ENCODE measurements at places on chromosomes 7 and 10.
A peak's percentile ranks its signal among the peaks of the same experiment; 100 is the strongest.

GRCh38 chr10:97032624-97033023 is 153.1 kb downstream of the SLIT1 start:
- DNase-seq, result no peak

DNA sequence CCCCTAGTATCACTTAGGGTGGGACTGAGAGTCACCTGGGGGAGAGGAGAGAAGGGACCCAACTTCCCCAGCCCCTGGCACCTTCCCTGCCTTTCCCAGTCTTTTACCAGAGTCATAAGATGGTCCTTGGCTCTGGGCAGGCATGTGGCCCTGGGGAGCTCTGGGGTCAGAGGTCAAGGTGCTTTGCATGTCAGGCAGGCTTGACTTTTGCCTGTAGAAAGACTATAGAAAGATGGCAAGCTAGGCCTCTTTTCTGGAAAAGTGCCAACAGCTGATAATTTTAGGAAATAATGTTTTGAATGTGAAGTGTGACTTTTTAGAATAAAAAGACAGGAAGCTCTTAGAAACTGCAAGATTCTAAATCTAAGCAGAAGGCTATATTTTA is 67.5 kb downstream of the MKI67 start:
- DNase-seq, result no peak

GRCh38 chr7:29442146-29442545 is 121.5 kb upstream of the PRR15 start:
- no peak for DNase-seq

DNA sequence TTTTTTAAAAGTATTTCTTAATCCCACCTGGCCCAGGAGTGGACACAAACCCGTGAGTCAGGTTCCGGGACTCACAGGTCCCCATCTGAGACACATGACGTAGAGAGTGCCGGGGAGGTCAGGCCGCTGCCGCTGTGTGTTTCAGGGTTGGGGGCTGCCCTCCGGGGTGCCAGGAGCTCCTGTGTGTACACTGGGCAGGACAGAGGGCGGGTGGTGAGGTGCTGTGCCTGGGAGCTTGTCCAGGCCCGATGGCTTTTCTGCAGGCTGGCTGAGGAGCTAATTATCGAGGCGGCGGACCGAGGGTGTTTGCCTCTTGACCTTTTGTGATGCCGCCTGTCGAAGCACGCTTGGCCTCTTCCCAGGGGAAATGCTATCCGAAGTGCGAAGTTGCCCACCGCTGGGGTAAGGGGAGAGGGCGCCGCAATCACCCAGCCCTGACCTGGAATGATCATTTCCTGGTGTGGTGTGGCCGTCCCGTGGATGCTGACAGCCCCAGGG is 42.1 kb downstream of the FOXL3 start:
- DNase-seq, result no peak

DNA sequence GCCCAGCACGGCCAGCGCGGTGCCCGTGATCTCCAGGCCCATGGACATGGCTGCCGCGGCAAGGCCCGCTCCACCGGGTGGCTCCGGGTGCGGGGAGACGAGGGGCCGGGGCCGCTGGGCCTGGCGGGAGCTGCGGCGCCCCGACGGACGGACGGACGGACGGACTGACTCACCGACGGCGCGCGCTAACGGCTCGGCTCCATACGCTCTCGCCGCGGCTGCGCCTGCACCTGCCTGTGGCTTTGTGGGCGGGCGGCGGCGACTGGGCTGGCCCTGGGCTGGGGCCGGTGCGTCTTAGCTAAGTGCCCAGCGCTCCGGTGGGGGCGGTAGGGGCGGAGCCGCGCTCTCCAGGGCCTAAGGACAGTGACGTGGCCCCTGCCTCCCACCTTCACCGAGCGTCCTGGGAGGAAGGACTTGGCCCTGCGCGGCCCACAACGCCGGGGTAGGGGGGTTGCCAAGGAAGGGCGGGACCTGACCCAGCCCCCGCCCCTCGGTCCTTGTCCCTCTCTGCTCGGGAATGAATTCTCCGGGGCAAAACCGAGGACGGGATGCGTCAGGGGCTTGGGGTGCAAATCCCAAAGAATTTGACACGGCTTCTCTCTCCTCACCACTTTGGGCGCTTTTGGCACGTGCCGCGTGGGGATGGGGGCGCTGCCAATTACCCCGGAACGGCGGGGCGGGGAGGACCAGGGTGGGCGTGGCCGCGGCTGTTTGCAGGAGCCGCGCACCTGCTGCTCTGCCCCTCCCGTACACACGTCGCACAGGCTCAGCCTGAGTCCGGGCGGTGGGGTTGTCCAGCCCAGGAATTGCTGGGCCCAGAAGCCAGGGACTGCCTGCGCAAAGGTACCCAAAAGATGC is at the start of gene CLDN3:
Gene CLDN3, minus strand, starts transcription at position 269 of the 858 bp plus-strand sequence. Its CDS starts 221 bp downstream, at position 48.
- DNase-seq, result peak; percentile 23

DNA sequence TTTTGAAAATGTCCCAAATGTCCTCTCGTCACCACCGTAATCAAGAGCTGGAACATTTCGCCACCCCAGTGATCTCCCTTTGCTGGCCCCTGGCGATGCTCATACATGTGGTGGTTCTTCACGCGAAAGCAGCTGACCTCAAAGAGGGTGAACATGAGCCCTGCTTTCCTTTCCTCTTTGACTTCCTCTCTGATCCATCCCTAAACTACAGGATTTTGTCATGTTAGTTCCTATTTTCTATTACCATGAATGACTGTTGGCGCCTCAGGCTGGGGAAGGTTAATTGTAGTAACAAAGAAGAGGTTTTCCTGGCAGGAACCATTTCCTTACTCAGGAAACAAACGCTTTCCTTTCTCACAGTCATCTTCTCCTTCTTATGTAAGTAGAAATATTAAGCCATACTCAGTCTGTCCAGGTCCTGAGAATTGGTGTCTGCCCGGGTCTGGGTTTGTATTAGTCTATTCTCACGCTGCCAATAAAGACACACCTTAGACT is 114.5 kb downstream of the INSYN2A start:
- no peak for DNase-seq

DNA sequence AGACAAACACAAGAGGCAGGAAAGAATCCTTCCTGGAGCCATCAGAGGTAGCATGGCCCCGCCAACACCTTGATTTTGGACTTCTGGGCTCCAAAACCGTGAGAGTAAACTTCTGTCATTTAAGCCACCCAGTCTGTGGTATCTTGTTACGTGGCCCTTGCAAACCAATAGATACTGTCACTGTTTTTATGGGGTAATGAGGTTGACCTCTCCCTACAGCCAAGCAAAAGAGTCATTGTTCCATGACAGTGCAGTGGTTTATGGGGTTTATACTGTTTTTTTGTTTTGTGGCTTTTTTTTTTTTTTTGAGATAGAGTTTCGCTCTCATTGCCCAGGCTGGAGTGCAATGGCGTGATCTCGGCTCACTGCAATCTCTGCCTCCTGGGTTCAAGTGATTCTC is 32.8 kb downstream of the KIAA1549 start:
- no peak for DNase-seq

DNA sequence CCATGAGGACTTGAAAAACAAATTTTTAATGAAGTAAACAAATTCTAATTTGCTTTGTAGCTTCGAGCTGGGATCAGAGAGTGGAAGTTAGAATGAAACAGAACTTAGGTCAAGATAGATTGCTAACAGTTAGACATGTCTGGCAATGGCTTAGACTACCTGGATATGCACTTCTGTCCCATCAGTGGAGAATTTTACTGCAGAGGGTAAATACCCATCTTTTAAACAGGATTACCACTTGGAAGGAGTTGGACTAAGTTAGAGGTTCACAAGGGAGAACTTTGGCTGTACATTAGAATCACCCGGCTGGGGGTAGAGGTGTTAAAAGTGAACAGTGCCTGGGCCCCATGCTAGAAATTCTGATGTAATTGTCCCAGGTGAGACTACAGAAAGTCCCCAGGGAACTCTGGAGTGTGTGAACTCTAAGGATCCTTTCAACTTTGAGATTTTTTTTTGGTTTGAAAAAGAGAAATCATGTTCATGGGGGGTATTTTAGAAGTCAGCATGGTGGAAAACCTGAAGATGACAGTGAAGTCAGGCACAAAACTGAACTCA is 35.5 kb downstream of the ENTPD1 start:
- no peak for DNase-seq

DNA sequence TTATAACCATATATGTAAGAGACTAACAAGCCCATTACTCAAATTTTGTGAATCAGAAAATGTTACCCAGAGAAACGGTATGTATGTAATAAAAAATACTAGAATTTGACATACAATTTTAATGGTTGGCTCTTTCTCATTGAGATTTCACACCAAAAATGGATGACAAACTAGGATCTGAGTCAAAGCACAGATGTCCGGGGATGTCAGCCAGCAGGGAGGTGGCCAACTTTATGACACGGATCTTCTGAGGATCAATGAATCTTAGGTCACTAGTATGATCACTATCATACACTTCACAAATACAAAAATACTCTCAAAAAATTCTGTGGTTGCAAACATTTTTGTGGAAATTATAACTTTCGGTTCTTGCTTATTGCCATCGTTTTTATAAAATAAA is 173.5 kb upstream of the NFE2L3 start:
- DNase-seq, result no peak

GRCh38 chr7:135111379-135111778 is 36.5 kb upstream of the TMEM140 start:
- DNase-seq, result no peak

- no peak for DNase-seq
These were observed 143.5 kb downstream of the INHBA start for GRCh38 chr7:41559426-41559825.

- DNase-seq, result no peak
These were observed 67.6 kb downstream of the FAM53B start for GRCh38 chr10:124676416-124677062.

- DNase-seq, result no peak
These were observed 211.7 kb downstream of the SUGCT start for GRCh38 chr7:40346554-40346953.

DNA sequence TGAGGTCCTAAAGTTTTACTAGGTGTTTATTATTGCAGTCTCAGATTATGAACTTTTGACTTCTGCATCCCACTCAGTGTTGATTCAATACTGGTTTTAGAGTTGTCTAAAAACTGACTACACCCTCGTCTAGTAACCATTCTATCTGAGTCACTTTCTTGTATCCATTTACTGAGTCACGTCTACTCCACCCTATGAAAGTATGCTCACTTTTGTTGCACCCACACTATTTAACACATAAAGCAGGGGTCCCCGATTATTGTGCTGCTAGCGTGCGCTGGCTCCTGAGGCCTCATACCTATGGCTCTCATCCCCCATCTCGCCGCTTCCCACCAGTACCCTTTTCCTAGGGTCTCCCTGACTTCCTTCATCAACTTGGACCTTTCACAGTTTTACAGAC is 2.0 kb downstream of the SAMD9 start:
- DNase-seq, result no peak

DNA sequence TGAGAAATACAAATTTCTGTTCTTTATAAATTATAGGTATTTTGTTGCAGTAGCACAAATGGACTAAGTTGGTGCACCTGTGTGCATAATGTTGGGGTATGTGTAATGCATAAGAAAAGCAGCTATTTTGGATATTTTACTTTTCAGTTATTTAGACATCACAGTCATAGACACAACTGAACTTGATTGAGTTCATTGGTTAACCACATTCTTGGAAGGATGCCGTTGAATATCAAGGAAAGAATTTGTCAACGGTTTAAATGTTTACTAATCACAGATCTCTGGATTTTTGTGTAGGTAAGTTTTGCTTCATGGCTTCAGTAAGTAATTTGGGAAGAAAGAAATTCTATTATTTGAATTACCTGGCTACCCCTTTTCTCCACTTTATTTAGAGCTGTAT is 4.1 kb downstream of the OTUD1 start:
- DNase-seq, result no peak

GRCh38 chr7:22727714-22728035 is 675 bp downstream of the IL6 start:
- no peak for DNase-seq

DNA sequence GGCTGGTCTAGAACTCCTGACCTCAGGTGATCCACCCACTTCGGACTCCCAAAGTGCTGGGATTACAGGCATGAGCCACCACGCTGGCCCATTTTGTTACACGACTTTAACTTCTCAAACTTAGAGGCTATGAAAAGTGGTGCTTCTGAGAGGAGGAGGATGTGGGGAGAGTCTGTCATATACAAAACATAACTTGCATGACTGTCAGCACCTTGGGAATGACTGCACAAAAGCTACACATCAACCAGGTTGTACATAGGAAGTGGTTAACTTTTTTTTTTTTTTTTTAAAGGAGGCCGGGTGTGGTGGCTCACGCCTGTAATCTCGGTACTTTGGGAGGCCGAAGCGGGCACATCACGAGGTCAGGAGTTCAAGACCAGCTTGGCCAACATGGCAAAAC is 43.4 kb upstream of the GSDME start:
- DNase-seq, result no peak

DNA sequence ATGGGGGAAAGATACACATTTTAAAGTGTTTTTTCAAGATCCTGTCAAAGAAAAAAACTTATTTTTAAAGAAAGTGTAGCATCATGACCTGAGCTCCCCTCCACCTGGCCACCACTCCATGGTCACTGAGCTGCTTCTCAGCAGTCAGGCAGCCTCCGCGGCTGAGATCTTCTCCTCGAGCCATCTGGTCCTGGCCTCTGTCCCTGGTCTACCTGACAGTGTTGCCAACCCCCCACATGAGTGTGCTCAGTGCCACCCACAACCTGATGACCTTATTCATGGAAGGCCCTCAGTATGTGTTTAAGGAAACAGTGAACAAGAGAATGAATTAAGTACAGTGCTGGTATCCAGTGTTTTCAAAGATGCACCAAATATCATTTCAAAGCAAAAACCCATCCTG is 694.5 kb upstream of the NRP1 start:
- DNase-seq, result no peak

Measured in GM06990 (cell line).